ENCODE measurements at places on chromosomes 5 and 9.

DNA sequence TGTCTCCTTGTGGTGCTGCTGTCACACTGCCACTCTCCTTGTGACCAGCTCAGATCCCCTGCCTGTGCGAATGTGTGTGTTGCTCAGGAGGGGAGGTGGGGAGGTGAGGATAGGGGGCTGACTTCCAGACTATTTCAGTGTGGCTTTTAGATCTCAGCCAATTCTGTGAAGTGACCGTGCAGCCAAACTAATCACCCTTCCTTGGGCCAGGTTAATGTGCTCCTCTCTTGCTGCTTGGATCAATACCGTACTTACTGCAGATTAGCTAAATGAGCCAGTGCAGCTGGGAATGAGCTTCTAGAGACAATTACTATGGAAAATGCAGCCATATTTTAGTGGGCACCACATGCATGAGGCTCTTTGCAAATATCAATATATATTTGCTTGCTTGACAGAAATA lies 206.0 kb downstream of the MELK start:
- DNase-seq: no peak

- no peak for DNase-seq
These were observed 17.3 kb downstream of the CORO2A start for GRCh38 chr9:98175028-98175569.

- DNase-seq: no peak
These were observed 7.2 kb upstream of the RNU6ATAC start for GRCh38 chr9:134171316-134172197.

GRCh38 chr9:122821278-122821943 lies 7.0 kb downstream of the PDCL start:
- DNase-seq: no peak

- DNase-seq: no peak
These were observed 57.2 kb upstream of the RNF130 start for GRCh38 chr5:180128671-180129261.

- no peak for DNase-seq
These were observed 163.2 kb upstream of the MRPS30 start for GRCh38 chr5:44645502-44645901.

DNA sequence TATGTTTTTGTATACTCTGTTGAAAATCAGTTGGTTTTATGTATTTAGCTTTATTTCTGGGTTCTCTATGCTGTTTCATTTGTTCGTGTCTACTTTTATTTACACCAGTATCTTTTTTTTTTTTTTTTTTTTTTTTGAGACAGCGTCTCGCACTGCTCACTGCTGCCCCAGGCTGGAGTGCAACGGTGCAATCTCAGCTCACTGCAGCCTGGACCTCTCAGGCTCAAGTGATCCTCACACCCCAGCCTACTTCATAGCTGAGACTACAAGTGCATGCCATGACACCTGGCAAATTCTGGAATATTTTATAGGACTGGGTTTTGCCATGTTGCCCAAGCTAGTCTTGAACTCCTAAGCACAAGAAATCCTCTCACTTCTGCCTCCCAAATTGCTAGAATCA lies 869.4 kb upstream of the CDH6 start:
- DNase-seq: no peak

DNA sequence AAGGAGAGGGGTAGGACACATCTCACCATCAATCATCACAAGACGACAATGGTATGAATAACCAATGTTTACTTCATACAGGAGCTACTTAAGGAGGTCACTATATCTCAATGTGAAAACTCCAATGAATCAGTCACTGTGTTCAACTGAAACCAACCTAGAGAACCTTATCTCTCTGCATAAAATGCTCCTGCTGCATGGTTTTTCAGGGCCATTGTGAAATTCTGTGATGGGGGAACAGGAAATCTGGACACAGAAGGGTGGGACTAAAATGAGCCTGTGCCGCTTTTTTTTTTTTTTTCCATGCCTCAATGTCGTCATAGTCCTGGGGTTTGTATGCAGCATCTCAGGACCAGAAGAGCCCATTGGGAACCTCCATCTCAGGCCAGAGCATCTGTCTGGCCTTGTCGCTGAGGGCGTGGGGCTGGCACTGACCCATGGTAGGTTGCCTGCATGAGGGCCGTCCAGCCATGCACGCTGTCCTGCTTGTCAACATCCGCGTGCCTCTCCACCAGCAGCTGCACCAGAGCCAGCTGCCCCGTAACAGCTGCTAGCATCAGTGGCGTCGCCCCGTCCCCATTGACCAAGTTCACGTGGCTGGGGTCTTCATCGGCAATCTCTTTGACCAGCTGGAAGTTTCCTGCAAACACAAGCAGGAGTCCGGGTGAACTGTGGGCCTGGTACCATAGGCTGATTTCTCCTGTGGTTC lies 12.7 kb downstream of the ANKS6 start:
- DNase-seq: no peak

- no peak for DNase-seq
These were observed 90.6 kb downstream of the ANXA2R start for GRCh38 chr5:42949348-42950115.

GRCh38 chr5:44236040-44236439 lies 153.2 kb downstream of the FGF10 start:
- DNase-seq: no peak

DNA sequence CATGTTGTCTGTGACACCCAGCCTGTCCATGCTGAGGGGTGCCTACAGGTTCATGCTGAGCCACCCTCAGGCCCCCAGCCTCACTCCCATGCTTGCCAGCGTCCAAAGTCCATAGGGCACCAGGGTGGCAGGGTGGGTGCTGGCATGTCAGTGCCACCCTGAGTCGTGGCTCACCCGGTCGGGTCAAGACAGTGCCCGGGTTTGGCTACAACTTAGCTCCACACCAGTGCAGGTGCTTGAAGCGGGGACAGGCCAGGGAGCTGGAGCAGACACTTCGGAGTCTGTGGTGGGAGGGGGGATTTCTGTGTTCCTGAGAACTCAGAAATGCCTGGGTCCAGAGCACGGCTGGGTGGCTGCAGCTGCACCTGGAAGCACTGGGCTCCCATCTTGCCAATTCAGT lies 579.2 kb upstream of the FAM174A start:
- no peak for DNase-seq
